NCI-H1417 (cell line): ENCODE measurements at places on chromosomes 5 and 9.

DNA sequence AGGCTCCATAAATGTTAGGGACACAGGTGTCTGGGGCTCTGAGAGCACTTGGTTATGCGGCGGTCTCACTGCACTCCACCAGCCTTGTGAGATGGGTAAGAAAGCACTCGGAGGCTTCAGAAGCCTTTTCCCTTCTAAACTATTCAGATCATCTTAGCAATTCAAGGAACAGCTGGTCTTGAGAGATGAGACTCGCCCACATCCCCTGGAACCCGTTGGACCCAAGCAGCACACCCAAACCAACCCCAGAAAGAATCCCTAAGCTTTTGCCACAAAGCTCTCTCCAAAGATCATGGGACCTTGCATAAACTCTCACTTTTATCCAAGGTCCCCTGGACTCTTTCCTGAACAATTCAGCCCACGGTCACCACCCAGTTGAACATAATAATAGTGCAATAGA lies 90.2 kb downstream of the RAPGEF1 start:
- DNase-seq = no peak

DNA sequence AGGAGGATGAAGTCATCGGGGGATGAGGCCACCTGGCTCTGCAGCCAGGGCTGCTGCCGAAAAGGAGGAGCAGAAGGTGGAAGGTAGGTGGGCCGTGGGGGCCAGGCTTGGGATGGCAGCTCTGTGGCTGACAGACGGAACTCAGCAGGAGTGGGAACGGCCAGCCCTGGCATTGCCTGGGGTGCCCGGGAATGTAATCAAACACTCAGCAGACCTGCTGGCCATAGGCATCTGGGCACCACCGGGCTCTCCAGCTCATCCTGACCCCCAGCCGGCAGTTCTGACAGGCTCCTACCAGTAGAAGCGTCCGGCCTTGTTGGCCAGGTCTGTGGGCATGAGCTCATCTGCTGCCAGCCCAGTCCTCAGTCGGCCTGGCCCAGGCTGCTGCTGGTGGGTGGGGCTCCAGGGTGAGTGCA lies 4.3 kb upstream of the FAT2 start:
- DNase-seq = no peak

DNA sequence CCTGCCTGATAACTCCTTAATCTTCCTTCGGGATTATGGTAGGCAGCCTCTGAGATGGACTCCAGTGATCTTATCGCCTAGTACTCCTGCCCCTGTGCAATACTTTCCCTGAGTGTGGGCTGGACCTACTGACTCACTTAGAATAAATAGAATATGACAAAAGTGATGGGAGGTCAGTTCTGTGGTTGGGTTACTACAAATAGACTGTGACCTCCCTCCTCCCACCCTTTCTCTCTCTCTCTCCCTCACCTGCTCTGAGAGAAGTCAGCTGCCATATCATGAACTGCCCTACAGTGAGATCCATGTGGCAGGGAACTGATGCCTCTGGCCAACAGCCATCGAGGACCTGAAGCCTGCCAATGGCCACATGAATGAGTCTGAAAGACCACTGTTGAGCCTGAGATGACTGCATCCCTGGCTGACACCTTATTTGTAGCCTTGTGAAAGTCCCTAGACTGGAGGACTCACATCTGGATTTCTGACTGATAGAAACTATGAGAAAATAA lies 31.7 kb downstream of the NRG2 start:
- DNase-seq = no peak

GRCh38 chr5:74186356-74187315 lies 453.9 kb downstream of the ENC1 start:
- DNase-seq = no peak

- peak; percentile 51 for DNase-seq
Observed at GRCh38 chr5:172564883-172565282, 76.2 kb upstream of the NEURL1B start.

DNA sequence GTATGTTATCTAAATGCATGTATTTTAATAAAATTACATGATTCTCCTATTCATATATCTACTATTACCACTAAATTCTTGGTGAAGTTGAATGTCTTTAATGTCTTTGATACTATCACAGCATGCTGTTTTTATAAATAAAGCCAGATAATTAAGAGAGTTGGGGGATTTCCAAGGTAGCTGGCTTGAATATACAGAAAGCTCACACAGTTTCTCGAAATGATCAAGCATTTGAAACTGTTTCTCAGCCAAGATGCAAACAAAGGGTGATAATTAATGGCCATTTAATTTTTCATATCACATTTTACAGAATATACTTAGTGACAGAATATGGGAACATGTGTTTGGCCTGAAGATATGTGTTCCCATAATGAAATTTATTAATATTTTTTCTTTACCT lies 145.6 kb upstream of the CDH12 start:
- peak; percentile 12 for DNase-seq

GRCh38 chr5:168314735-168315411 lies 23.4 kb downstream of the WWC1 start:
- no peak for DNase-seq

GRCh38 chr5:146947181-146947941 lies 68.8 kb upstream of the PPP2R2B start:
- peak; percentile 23 for DNase-seq

GRCh38 chr5:138805096-138805495 lies 51.9 kb downstream of the CTNNA1 start:
- no peak for DNase-seq

GRCh38 chr5:90477621-90478215 lies 3.1 kb downstream of the POLR3G start:
- DNase-seq = no peak

- DNase-seq = no peak
Observed at GRCh38 chr9:73202980-73203379, 51.3 kb downstream of the ANXA1 start.

- DNase-seq = no peak
Observed at GRCh38 chr9:133770076-133770777, 32.1 kb upstream of the SARDH start.

- no peak for DNase-seq
Observed at GRCh38 chr9:13383216-13383615, 103.7 kb upstream of the MPDZ start.

DNA sequence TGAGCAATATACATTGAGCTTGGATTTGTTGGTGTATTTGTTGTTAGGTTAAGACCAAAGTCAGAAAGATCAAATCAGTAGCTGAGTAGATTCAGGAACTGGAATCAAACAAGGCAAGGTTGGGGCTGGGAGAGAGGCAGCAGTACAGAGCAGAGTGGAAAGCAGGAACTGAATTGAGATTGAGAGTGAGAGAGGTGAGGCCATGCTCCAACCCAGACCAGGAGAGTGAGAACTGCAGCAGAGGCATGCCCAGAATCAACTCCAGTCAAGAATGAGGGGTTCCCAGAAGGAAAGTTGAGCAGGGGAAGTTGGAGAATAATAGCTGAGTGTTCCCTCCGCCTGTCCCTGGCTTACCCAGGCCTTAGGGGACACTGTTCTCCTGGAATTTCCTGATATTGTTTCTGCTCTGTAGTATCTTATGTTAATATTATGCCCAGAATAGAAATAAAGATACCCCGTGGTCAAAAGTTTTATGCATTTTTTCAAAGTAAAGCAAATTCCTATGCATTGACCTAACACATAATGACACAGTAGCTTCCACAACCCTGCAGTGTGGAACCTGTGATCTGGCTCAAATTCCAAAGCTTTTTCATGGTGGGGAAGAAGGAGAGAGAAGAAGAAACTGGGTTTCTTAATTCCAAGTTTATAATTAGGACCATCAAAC lies 82.7 kb downstream of the SV2C start:
- no peak for DNase-seq

DNA sequence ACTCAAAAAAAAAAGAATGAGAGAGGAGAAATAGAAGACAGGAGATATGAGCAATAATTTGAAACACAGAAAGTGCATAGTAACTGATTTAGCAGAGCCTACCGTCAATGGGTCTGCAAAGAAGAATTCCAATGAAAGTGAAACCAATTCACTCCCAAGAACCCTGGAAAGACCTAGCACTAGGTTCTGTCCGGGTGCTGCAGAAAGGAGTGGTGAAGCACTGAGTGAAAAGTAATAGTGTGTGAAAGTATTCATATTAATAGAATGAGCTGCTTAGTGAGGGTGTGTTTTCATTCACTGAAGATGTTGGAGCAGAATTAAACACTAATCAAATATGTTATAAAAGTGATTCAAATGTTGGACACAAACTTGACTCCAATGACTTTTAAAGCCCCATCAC lies 51.3 kb upstream of the SLC30A5 start:
- DNase-seq = no peak

DNA sequence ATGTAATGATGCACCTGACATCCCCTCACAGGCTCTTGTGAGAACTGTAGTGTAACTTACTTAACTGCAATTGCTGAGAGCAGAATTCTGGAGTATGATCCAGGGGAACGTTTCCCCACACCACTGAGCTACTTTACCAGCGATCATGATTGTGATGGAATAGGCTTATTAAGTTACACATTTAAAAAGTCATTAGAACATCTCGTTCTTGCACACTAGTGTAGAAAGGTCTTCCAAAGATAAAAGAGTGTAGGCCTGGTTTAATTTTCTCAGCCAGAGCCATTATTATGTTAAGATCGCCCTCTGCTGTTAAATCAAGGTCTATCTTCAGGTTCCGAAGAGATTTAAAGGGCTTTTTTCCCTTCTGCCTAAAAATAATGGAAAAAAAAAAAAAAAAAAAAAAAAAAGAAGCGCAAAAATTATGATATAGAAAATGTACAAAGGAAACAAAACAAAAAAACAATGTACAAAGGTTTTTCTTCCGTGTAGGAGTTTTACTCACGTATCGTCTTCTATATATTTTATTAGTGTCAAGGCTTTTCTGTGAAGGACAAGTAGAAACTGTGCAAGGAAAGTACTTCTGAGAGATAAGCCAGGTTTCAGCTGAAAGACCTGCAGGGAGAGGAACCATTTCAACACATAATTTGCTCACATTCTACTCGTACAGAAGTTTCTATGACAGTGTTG lies 18.6 kb upstream of the MOB3B start:
- peak; percentile 5 for DNase-seq

DNA sequence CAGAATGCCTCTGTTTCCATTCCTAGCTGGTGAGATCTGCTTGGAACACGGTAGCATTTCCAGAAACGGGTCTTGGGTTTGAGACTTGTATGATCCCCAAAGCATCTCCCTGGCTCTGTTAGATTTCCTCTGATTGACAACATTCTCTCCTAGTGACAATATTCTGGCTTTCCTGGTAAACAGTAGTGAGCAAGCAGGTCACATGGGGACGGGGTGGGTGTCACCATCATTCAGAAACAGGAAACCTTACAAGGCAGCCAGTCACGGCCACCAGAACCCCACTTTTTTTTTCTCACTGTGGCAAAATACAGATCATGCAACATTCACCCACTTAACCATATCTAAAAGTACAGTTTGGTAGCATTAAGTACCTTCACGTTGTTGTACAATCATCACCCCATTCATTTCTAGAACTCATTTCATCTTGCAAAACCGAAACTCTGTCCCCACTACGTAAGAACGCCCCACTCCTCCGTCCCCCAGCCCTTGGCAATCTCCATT lies 90.1 kb upstream of the LMX1B start:
- DNase-seq = no peak

DNA sequence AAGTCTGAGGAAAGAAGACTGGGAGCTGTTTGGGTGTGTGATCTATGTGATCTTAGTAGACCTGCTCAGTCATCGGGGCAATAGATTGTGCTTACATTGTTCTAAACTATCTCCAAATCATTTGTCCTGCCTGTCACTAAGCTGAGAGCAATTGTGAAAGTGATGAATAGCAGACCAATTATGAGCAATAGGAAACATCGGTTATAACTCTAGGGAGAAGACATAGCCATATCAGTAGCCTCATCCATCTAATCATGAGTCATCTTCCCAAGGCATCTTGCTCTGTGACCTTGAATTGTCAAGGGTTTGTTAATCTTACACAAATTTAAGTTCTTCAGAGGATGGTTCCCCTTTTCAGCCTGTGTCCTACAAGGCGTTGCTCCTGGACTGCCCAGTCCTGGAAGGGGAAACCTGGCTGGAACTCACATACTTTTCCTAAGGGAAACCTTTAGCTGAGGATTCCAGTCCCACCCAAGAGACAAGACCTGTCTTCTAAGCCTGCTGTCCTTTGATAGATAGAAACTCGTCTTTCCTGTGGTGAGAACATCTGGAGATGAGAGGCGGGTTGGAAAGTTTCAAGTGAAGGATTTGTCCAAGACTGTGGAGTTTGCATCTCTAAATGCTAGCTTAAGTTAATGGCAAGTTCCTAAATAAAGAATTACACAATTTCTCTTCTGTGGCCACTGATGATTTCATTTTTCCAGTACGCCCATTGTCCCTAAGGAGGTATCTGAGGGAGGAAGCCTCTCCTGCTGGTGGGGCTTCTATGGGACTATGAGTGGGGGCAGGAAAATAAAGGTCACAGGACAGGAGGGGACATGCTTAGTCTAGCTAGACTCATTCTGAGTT lies 53.9 kb upstream of the TRIM32 start:
- no peak for DNase-seq

DNA sequence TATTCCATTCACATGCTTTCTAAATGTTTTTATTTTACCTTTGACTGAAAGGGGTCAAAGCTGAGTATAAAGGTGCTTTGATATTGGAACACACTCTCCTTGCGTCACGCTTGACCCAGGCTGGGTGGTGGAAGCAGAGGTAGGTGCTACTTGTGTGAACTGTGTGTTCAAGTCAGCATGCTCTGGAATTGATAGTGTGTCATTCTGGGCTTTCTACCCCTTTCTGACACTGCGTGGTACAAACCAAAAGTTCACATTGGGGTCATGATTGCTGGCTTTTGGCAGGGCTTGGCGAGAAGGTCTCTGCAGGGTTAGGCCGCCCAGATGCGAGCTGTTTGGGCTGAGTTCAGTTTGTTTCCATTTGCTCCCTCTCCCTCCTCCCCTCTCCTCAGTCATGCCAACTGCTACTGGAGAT lies 131.8 kb downstream of the ADAMTSL1 start:
- peak; percentile 21 for DNase-seq

GRCh38 chr9:91074866-91075265 lies 273.2 kb downstream of the SYK start:
- no peak for DNase-seq

- DNase-seq = no peak
Observed at GRCh38 chr5:171743436-171744076, 42.1 kb upstream of the SMIM23 start.

DNA sequence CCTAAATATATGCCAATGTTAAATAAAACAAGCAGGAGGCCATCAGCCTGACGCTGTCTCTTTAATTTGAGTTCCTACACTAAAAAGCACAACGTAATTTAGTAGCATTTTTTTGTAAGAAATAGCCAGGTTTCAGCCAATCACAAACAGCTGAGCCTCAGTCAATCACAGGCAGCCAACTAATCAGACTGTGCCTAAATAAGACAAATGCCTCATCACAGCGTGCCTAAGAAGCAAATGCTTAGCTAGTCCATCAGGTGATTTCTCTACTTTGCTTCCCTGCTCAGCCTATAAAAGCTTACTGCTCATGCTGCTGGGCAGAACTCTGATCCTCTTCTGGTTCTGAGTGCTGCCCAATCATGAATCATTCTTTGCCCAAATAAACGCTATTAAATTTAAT lies 38.3 kb upstream of the RORB start:
- no peak for DNase-seq
